ENCODE measurements at places on chromosomes 13 and 19.

DNA sequence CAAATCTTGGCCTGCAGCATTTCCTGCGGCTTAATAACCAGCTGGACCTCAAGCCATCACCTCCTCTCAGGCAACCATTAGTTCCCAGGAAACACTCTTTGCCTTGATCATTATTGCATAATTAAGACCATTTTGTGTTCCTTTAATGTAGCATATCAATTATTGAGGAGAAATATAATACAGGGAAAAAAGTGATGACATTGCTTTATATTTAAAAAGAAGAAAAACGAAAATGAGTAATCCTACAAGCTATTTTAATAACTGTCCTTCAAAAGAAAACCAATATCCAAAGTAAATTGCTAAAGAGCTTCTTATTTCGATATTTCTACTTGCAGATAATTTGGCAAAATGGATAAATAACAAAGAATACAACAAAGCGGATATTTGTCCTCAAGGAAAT, 1084.7 kb downstream of the EFNB2 start:
- DNase-seq, result no peak

- DNase-seq, result no peak
These were observed 15.4 kb upstream of the UBE2L5 start for GRCh38 chr13:30406779-30407416.

DNA sequence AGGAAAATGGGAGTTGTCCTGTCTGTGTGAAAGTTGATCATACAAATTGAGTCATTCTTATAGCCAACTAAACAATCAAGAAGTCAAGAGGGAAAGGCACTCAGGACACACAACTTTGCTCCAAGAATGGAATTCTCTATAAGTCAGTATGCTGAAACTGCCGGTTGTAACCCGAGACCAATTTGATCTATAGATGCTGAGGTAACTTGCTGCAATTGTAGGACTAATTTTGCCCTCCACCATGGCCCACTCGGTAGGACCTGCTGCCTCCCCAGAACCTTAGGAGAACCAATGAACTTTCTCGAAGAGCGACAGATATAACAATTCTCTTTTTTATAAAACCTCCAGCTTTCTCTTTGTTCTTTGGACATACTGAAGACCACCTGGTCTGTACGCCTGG, 157.0 kb downstream of the RNF17 start:
- no peak for DNase-seq

GRCh38 chr19:40178756-40179155, 12.5 kb upstream of the MAP3K10 start:
- no peak for DNase-seq

DNA sequence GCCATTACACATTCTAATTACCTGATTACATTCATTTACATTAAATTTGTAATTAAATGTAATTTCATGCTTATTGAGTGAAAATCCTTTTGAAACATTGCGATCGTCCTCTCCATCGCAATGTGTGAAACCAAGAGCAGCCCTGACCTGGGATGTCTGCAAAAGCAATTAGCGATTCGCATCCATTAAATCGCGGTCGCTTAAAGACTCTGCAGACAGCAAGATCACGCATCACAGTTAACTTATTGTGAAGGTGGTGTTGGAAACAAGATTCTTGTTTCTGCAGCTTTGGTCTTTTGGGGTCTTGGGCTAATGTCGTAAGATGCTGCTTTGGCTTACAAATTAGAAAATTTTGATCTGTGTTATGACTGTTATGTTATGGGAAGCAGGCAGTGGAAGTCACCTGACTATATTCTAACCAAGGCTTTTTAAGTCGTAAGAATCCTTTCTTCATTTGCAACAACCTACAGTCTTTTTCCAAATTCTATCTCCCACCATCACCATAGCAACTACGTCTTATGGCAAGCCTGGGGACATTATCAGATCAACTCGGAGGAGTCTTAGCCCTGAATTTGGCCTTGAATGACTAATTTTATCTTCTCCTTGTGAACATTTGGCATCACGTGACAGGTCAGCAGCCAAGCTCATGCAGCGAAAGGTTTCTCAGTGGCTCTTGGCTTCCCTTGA, 142.8 kb upstream of the SOX1 start:
- DNase-seq, result no peak

DNA sequence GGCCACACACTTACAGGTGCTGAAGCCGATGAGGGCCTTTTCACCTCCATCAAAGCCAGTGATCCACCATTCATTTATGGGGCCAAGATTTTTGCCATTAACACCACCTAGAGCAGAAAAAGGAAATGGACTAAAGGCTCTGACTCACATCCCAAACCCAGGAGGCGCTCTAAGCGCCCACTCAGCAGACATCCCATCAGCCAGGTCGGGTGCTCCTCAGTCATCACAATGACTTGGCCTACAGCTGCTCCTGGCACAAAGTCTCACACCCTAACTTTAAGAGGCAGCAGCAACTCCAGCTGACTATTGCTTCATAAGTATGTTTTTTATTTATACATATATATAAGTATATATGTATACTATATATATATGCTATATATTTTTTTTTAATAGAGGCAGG, 36.1 kb upstream of the EIF3G start:
- no peak for DNase-seq

DNA sequence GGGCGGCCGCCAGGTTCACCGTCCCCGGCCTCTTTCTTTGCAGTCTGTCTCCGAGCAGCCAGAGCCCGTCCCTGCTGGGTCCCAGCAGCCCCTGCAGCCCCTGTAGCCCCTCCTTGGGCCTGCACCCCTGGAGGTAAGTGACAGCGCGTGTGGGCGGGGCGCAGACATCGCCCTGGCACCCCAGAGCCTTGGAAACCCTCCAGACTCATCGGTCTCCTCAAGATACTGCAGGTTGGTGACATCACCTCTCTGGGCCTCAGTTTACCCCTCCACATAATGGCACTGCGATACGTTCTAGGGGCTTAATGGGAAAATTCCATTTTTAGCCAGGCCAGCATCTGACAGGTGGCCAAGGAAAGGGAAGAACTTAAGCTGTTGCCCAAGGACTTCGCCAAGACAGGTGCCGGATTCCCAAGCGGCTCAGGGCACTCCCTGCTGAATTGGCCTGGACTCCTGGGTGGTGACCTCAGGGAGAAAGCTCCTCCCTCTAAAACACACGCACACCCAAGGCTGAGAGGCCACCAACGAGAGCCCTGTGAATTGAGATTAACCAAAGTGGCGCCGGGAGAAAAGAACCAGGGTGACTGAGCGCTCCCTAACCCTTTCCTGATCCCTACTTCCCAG, 13.1 kb downstream of the MAST3 start:
- no peak for DNase-seq

DNA sequence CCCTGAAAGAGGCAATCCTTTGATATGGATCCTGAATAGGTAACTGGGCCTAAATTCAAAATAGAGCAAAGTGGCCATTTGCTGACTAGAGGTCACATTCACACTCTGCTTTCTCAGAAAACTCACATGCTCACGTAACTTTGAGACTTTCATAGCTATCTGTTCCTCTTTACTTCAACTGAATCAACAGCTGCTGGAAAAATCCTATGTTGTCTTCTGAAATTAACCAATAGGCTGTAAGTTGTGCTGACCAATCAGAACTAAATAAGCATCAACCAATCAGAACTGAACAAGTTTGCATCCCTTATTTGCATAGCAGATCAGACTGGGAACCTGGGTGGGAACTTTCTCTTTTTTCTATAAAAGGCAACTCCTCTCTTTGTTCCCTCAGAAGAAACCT, 24.0 kb upstream of the TBC1D4 start:
- DNase-seq, result no peak

DNA sequence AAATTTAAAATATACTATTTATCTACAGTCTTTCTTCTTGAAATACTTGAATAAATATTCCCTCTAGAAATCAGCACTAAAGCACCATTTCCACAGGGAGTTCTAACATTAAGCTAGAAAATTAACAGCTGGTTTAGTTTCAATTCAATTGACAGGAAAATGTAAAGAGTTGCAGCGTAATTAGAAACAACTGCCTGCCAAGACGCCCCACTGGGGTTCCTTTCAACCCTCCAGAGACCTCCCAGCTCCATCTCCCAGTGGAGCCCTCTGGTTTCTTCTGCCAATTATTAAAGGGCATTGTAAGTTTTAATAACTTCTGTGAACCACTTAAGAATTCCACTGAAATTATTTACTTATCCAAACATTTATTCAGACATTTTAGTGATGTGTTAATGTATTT, 4.2 kb downstream of the GJA3 start:
- no peak for DNase-seq

GRCh38 chr13:77480066-77480465, 55.4 kb upstream of the SCEL start:
- DNase-seq, result no peak

DNA sequence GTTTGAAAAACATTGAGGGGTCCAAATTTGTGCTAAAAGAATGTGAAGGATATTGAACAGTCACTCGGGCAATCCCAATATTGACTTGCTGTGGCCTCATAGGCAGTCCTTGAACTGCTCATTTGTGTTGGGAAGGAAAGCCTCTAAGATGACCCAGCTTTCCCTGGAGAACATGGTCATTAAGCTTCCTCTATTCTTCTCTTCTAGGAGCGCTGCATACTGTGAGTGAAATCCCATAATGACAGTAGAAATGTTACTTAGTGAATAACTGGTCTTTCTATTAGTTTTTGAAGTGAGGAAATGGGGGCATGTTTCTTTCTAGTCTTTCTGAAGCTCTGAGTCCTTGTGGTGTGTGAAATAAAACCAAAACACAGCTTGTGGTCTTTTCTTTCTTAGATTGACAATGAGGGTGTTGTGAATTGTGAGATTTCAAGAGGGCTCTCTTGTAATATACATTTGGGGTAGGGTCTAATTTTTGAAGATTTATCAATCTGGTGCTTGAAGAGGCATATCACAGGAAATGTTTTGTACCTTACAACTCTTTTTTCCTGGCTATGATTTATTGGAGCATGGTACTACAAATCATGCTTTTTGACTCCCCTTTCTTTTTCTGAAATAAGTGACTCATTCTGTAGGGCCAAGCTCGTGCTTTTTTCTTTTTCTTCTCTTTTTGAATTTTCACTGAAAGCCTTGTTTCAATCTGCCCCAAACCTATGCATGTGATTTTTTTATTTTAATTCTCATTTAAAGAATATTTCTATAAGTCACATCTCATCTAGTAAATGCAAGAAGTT, 250.8 kb downstream of the OXGR1 start:
- no peak for DNase-seq

DNA sequence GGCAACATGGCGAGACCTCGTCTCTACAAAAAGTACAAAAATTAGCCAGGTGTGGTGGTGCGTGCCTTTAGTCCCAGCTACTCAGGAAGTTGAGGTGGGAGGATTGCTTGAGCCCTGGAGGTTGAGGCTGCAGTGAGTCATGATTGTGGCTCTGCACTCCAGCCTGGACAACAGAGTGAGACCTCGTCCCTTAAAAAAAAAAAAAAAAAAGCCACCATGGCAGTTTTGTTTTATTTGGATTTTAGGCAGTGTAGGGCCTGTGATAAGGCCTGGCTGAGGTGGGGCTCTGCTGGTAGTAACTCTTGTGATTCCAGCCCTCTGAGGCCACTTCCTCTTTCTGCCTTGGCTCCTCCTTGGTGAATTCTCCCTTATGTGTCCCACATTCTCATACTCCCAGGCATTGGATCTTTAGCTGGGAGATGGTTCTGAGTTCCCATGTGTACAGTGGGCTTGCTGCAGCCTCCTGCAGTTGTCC, 39.2 kb downstream of the GATAD2A start:
- no peak for DNase-seq

DNA sequence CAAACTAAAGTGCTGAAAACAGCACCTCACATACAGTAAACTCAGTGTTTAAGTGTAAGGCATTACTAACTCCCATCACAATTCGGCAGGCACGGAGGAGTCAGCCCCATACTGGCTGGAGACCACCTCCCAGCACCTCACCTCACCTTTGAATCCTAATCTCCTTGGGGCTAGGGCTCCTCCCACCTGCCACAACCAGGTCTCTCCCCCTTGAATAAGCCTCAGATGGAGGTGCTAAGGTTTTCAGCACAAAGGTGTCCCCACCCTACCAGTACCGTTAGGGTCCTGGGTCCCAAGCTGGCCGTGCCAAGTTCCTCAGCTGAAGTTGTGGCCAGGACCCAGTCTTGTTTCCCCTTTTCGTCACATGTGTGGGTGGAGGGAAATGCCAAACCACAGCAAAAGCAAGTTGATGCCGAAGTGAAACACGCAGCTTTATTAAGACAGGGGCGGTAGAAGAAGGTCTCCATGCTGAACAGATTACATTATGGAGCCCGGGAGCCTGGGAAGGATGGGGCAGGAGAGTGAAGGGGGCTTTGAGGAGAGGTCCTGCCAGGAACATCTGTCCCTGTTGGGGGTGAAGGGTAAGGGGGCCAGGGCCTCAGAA, at the start of gene IGFLR1:
IGFLR1 (minus strand) TSS at position 332 of the 604 bp plus-strand sequence. CDS start 1,272 bp downstream, outside the sequence.
- DNase-seq, result peak; percentile 78

DNA sequence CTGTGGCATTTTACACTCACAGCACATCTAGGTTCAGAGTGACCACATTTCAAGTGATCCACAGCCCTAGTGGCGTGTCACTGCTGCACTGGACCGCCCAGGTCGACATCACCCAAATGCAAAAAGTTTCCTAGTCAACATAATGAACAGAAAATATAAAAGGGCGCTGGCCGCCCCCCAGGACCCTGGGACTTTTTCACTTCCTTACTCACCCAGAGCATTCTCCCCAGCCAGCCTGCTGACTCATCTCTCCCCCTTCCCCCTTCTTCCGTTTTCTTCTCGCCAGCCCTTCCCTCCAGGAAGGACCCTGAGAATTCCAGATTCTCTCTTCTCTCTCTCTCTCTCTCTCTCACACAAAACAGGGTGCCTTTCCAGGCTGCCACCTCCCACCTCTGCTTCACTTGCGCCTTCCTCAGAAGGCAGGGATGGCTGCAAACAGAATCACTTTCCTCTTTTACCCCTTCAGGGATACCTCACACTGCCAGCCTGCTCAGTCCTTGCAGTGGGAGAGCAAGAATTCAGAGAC, 21.0 kb upstream of the GRWD1 start:
- DNase-seq, result no peak

DNA sequence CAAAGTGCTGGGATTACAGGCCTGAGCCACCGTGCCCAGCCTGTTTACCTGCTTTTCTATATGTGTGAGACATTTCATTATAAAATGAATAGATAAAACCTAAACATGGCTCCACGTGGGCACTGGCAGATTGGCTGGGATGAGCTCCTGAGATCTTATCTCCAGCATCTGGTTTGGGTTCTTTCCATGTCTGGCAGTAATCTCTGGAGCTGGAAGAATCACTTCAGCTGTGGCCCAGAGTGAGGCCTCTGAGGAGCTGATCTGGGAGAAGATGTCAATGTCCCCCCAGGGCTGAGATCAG, 5.5 kb upstream of the SULT2A1 start:
- no peak for DNase-seq

Measured in CD8-positive, alpha-beta memory T cell (primary cell).